ENCODE measurements at places on chromosomes 5 and 9. TPM values are rescaled to one million over a fixed set of nuclear protein-coding genes. Genes with fewer than 3 reads are reported as not detected.

FOXD4L4 gene
- not detected for total RNA-seq

IFNK gene
- total RNA-seq, result not detected

SH3TC2 gene
- total RNA-seq, result 4.6 TPM

SNX30 gene
- total RNA-seq, result 3.4 TPM

SLC36A3 gene
- total RNA-seq, result not detected

PTGES gene
- 0.30 TPM for total RNA-seq

IRX1 gene
- not detected for total RNA-seq

PDE6A gene
- total RNA-seq, result 0.05 TPM

NUDT12 gene
- 4.0 TPM for total RNA-seq

SV2C gene
- total RNA-seq, result not detected

LCN10 gene
- not detected for total RNA-seq

RAD17 gene
- total RNA-seq, result 11.9 TPM

CA9 gene
- total RNA-seq, result not detected

GRIN1 gene
- not detected for total RNA-seq

DYNC2I2 gene
- total RNA-seq, result 101 TPM

FOXI1 gene
- not detected for total RNA-seq

OR1Q1 gene
- not detected for total RNA-seq

HTR1A gene
- not detected for total RNA-seq
